ENCODE measurements at places on chromosomes 3 and 15.

DNA sequence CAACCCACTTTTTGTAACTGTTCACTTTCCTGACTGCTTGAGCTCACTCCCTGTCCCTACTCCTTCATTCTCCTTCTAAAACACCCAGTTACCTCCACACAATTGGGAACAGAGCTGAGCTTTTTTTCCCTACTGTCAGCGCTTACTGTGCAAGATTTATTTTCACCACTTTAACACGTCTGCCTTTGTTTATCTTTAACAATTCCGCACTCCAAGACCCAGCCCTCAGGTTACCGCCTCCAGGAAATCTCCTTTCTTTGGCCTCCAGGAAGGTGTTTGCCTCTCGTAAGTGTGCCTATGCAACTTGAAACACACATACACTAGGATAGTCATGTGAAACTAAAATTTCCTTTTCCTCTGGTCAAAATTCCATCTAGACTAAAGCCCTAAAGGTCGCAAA is 271.9 kb upstream of the TPRG1 start:
- DNase-seq: no peak

DNA sequence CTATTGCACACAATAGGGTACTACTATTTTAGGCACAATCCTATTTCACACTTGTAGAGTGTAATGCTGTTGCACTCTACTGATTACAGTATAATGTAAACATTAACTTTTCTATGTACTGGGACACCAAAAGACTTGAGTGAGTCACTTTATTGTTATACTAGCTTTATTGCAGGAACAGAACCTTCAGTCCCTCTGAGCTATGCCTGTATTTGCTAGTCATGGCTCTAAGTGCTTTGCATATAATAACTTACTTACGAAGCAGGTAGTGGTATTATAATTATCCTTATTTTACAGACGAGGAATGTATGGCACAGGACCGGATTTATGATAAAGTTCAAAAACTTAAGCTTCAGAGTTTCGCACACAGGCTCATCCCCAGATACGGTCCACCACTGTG is 106.6 kb upstream of the SLC6A6 start:
- DNase-seq: no peak

- DNase-seq: no peak
Measured at GRCh38 chr3:56811546-56812202, 9.9 kb upstream of the ARHGEF3 start.

- DNase-seq: no peak
Measured at GRCh38 chr3:40969341-40969740, 230.0 kb upstream of the CTNNB1 start.

- no peak for DNase-seq
Measured at GRCh38 chr15:39869858-39870515, 50.1 kb downstream of the GPR176 start.

DNA sequence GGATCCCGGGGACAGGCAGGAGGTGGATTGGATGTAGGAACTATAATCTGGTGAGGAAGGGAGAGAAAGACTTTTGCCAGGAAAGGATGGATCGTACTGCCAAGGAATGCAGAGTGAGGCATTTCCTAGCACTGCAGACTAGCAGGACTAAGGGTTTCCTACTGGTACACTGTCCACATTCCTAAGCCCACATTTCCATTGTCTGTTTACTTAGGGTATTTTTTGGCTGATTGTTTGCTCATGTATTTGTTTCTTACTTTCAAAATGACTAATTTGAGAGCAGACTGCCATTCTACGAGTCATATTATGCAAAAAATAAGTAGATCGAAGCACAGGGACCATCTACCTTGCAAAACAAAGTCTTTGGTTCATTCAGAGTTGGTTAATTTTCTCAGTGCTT is 1029.5 kb upstream of the NR2F2 start:
- DNase-seq: no peak

- no peak for DNase-seq
Measured at GRCh38 chr3:6985848-6986247, 124.9 kb downstream of the GRM7 start.

GRCh38 chr3:179560791-179561190 is 1.9 kb upstream of the ACTL6A start:
- no peak for DNase-seq

DNA sequence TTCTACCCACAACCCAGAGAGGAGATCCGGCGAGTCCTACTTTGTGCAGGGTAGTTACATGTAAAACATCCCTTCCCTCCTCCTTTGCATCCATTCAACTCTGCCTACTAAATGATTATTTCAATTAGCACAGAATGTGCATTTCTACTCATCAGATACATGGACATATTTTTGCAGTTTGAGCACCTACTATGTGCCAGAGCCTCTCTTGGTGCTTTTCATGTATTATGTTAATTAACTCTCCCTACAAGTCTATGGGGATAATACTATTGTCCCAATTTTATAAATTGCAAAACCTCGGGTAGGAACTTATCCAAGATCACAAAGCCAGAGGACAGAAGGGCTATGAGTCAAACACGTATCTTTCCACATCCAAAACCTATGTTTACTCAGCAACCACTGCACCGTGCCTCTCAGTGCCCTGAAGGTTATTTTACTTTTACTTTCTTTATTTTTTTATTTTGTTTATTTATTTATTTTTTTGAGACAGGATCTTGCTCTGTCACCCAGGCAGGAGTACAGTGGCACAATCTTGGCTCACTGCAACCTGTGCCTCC is 432.8 kb downstream of the MAGI1 start:
- DNase-seq: no peak

DNA sequence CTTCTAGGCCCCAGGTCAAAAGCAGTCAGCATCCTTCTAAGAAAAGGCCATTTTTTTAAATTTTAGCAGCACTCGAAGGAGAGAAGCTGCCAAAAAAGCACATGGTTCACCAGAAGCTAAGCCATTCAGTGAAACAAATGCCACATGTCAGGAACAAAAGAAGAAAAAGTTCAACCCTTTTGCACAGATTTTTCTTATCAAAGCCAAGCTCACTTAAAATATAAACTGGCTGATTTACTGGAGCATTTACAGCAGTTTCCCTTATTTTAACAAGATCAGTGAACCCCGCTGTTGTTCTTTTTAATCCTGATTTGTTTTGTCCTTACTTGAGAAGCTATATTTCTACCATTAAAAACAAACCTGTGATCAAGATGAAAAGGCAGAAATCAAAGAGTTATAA is 46.5 kb upstream of the SYNPR start:
- no peak for DNase-seq

DNA sequence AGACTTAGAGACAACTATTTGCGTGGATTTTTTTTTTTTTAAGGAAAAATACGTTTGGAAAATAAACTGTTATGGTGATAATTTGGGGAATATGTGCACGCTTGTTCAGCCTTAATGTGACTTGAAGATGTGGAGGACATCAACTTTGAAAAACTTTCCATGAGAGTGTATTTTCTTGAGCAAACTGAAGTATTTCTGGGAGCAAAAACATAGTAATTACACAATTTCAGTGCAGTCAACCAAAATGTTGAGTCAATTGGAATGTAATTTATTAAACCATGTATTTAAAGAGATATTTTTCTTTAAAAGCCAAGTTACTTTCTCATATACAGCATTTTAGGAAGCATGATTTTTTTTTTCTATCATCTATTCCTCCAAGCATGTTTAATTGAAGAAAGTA is 80.3 kb upstream of the FLNB start:
- DNase-seq: no peak

- DNase-seq: no peak
Measured at GRCh38 chr15:84604826-84605553, 4.2 kb downstream of the ZSCAN2 start.

- DNase-seq: no peak
Measured at GRCh38 chr15:63318344-63318743, 40.9 kb downstream of the APH1B start.

- no peak for DNase-seq
Measured at GRCh38 chr3:55675478-55675877, 188.4 kb upstream of the WNT5A start.

- DNase-seq: no peak
Measured at GRCh38 chr3:112041321-112041720, 6.8 kb downstream of the TMPRSS7 start.

- no peak for DNase-seq
Measured at GRCh38 chr3:118587037-118587741, 447.5 kb downstream of the IGSF11 start.

DNA sequence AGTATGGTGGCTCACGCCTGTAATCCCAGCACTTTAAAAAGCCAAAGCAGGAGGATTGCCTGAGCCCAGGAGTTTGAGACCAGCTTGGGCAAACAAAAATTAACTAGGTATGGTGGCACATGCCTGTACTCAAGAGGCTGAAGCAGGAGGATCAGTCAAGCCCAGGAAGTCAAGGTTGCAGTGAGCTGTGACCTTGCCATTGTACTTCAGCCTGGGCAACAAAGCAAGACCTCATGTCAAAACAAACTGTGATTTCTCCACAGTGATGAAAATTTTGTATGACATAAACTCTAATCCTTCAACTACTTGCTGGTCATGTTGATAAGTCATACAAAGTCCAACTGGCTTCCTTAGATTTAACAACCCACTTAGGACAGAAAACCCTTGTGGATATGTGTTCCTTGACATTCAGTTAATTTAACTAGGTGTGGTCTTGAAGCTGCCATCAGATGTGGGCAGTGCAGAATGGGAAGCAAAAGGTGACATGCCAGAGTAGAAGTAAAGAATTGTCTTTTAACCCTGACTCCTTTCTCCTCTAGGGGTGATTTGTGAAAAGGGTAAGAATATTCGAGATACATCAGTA is 263.3 kb downstream of the PTPRG start:
- no peak for DNase-seq

DNA sequence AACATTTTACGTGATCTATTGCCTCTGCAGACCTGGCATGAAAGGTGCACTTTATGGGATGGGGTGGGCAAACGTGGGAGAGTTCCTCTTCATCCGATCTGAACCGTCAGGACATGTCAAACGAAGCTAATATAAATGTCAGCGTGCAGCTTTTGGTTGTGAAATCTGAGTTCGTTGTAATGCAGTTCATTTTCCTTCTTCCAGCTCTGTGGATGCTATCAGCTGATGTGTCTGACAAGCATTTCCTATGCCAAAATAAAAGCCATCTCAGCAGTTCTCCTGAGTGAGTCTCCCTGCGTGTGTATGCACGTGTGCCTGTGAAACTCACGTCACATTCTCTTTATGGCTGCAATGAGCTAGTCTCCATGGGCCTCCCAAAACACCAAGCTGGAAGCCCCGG is 512.3 kb downstream of the MCTP2 start:
- no peak for DNase-seq

DNA sequence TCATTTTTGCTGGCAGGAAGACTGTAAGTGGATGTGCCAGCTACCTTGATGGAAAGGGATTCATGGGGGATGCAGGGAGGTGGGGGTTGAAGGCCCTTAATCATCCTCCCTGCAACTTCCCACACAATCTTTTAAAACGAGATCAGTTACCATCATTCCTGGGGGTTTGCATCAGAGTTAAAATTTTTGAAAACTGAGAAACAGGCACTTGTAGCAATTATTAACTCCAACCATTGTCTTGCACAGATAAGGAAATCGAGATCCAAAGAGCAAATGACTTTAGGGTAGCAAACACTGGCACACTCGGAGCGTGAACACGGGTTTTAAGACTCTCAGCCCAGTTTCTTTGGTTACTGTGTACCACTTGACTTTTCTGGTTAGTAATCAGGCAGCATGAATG is 41.9 kb downstream of the GPD1L start:
- no peak for DNase-seq

DNA sequence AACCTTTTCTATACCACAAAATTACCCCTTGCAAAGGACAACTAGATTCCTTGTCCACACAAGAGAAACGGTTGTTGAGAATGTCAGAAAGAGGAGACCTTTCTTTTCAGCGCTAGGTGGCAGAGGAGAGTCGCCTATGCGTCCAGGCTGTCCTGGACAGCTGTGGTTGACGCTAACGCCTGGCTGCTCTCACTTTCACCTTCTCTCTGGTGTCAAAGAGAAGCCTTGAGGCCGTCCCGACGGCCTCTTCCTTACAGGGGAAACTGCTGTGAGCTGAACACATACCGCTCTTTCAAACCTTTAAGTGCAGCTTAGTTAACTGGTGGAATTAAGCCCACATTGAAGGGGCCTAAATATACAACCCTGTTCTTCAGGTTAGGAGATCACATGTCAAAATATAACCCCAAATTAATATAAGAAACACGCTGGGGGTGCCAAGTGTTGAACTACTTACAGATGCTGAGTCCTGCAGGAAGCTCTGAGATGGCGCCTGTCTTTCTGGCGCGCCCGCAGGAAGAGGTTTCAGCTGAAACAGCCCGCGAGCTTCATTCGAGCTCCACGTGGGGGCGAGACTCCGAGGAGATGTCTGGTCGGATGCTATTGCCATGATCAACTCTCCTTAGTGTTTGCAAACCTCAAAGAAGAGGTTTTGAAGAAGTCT is 26.1 kb upstream of the KBTBD8 start:
- peak; percentile 83 for DNase-seq

GRCh38 chr3:183555541-183556081 is at the start of gene KLHL6:
TSS of gene KLHL6 (minus strand) at chr3:183555706. CDS start at chr3:183555653, 53 bp downstream.
- DNase-seq: peak; percentile 21

DNA sequence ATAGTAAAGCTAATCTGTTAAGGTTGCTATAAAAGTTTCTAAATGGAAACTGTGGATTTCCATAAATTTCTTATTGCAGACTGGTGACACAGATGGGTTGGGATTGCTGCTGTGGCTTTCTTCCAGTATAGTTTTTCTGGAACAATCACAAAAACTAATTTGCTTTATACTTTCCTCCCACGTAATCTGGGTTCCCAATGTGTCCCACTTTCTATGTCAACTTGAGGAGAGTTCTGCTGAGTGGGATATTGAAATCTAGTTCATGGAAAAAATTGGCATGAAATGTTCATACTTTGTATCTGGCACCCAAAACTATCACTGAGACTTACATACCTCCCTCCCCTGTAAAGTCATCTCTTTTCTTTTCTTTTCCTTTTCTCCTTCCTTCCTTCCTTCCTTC is 126.8 kb downstream of the TGFBR2 start:
- DNase-seq: no peak

DNA sequence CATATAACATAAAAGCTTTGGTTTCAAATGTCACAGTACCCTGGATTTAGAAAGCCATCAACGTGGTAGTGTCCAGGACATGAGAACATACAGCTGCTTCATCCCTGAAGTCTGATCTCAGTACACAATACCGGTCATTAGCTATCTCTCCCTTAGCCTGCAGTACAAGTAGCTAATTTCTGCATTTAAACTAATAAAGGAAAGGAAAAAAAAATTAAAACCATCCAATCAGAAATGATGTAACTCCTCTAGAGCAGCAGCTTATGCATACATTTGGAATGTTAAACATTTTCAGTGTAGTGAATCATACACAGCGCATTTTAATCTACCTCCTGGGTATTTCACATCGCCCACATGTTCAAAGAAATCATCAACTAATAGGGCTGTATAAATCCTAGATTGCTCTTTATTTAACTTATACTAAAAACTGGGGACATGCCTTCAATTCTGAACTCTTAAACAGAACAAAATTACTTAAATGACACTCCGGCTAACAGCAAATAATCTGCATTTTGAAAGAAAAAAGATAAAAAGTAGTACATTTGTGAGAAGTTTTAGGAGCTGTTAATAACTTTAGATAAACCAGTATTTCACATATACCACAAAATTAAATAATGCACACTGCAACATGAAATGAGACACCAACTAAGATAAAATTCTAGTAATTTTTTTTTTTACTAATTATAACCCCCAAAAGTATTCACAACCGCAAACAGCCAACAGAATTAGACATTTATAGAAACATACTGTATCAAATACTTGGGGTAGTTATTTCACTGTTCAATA is 3.7 kb downstream of the IGF2BP2 start:
- peak; percentile 17 for DNase-seq

- DNase-seq: no peak
Measured at GRCh38 chr3:18443665-18444594, 18.8 kb upstream of the SATB1 start.

- DNase-seq: no peak
Measured at GRCh38 chr3:187946163-187946691, 201.0 kb upstream of the BCL6 start.
